ENCODE measurements at places on chromosomes 3 and 15. TPM values are rescaled to one million over a fixed set of nuclear protein-coding genes. Genes with fewer than 3 reads are reported as not detected.

The ADAMTS9 gene
- 38.2 TPM for total RNA-seq

The MORC1 gene
- not detected for total RNA-seq

The MRPL47 gene
- total RNA-seq = 22.3 TPM

The CRYGS gene
- 0.89 TPM for total RNA-seq

The NR2E3 gene
- under 0.01 TPM for total RNA-seq

The DGKG gene
- total RNA-seq = 2.2 TPM

The DPPA4 gene
- not detected for total RNA-seq

The TRAK1 gene
- 35.0 TPM for total RNA-seq

The DLG1 gene
- 56.7 TPM for total RNA-seq

The ALG3 gene
- total RNA-seq = 20.5 TPM

The PLCH1 gene
- total RNA-seq = under 0.01 TPM

The GABRA5 gene
- not detected for total RNA-seq

The SLC28A2 gene
- not detected for total RNA-seq

The DUOXA2 gene
- not detected for total RNA-seq

The SLCO2A1 gene
- total RNA-seq = 1.2 TPM

The SPESP1 gene
- 1.9 TPM for total RNA-seq

The FRMD5 gene
- 1.5 TPM for total RNA-seq

The SMCO1 gene
- not detected for total RNA-seq

The AVEN gene
- total RNA-seq = 16.8 TPM

The TRIM42 gene
- not detected for total RNA-seq

The SCN5A gene
- 10.1 TPM for total RNA-seq

The EOMES gene
- not detected for total RNA-seq

The CX3CR1 gene
- not detected for total RNA-seq

The STRIT1 gene
- total RNA-seq = not detected

The RLBP1 gene
- total RNA-seq = not detected

Data from dermis microvascular lymphatic vessel endothelial cell (primary cell).